CD8-positive, alpha-beta T cell (primary cell): ENCODE measurements at places on chromosomes 5 and 9.

GRCh38 chr5:102772273-102772672 is 17.2 kb downstream of the PAM start:
- no peak for DNase-seq

GRCh38 chr5:26434688-26435087 is 603.7 kb downstream of the CDH9 start:
- DNase-seq = no peak

DNA sequence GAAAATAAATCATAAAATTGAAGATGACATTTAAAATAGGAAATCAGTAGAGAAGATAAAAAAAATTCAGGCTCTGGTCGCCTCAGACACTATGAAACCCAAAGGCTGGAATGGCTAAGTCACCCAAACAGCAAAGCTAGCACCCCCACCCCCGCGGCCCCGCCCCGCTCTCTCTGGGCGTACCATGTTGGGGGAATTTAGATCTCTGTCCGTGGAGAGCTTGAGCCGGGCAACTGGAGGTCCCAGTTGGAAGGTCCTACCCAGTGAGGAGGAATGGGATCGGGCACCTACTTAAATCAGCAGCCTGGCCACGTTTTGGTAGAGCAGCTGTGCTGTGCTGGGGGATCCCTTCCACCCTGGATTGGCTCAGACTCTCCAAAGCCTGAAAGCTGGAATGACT is 150.6 kb upstream of the ANKRD55 start:
- no peak for DNase-seq

DNA sequence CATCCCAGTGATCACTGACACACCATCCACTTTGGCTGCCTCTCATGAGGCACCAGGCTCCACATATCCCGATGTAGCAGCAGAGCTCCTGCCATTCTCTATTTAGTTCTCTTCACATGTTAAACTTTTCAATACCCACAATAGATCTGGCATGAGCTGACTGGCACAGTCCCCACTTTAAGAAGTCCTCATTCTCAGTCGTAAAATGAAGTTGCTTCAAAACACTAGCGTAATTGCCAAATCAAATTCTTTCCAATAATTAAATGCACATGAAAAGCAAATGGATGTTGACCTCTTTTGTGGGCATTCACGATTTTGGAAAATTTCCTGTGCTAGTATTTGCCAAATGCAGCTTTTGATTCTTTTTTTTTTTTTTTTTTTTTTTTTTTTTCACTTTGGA is 32.4 kb downstream of the HAPLN1 start:
- DNase-seq = no peak

DNA sequence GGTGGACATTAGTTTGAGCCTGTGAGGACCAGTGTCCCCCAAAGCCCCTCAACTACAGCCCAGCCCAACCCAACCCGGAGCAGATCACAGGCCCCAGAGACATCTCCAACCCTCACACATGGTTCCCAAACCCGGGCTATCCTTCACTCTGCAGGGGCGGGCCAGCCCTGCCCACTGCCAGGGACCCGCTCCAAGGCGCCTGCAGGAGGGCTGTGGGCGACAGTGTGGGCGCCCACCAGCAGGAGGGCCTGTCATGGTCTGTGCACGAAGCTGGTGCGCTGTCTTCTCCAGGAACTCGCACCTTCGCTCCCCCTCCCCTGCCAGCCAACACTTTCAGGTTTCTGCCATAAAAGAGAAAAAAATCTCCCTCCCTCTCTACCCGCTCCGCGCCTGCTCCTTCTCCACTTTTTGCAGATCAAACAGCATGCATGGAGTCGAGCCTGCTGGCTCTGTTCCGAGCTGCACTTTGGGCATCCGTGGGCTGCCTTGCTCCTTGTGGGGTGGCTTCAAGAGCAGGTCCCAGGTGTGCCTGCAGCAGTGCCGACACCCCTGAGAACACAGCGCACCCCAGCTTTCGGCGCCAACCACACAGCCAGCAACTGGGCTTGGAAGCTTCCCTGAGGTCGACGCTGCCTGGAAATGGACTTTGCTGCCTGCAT is 133.7 kb upstream of the PPP1R26 start:
- no peak for DNase-seq

DNA sequence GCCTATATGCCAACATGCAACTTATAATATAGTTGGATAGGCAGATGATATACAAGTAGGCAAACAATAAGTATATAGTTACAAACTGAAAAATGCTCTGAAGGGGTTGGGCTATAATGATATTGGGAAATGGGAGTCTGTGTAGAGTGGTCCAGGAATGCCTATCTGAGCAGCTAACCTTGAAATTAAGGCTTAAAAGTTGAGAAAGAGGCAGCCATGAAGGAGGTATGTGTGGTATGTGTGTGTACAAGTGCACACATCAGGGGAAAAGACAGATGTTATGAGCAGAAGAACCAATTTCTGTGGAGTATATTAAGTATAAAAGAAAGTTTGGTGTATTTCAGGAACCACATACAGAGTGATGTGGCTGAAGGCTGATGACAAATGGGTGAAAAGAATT is 154.9 kb upstream of the PAPPA start:
- DNase-seq = no peak

DNA sequence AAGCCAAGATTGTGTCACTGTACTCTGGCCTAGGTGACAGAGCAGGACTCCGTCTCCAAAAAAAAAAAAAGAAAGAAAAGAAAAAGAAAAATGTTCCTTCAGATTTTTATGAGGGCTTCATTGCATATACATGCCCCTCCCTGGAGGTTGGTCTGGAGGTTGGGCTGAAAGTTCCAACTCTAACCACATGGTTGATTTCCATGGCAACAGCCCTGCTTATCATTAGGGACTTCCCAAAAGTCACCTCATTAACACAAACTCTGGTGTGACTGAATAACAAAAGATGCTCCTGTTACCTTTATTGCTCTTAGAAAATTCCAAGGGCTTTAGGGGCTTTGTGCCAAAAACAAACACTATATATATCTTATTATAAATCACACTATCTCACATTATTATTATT is 113.8 kb downstream of the TMC1 start:
- no peak for DNase-seq

GRCh38 chr9:97924386-97924785 is 2.1 kb upstream of the TRMO start:
- no peak for DNase-seq

- no peak for DNase-seq
These were observed 19.2 kb downstream of the CAPSL start for GRCh38 chr5:35919191-35919590.

GRCh38 chr5:132262882-132263547 is 5.5 kb downstream of the PDLIM4 start:
- no peak for DNase-seq

- DNase-seq = no peak
These were observed 503.9 kb downstream of the RASEF start for GRCh38 chr9:82558855-82559630.

DNA sequence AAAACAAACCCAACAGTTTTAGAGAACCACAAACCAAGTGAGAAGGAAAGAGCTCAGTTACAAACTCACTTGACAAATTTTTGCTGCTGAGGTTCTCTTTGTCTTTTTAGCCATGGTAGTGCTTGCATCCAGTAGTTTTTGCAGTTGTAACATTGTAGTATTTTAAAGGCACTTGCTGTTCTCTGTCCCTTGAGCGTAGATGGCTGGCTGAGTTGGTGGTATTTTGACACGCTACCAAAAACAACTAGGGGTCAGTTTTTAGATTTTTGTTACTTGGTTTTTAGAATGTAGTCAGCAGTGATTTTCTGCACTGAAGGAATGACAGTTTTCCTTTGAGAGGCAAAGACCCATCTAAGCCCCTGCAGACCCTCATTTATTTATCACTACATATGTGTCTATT is 58.0 kb downstream of the TLE4 start:
- DNase-seq = no peak

DNA sequence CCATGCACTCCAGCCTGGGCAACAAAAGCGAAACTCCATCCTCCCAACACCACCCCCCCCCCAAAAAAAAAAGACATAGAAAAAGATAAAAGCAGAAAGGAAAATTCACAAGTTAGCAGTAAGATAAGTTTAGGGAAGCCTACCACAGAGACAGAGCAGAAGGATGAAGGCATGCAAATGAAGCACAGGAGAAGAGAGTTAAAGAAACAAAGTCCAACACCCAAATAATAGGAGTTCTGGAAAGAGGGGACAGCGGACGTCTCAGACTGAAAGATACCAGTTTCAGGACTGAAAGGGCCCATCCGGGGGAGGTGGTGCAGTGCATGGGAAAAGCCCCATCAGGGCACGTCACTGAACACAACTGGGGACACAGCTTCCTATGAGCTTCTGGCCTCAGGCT is 54.3 kb downstream of the OTULIN start:
- no peak for DNase-seq

DNA sequence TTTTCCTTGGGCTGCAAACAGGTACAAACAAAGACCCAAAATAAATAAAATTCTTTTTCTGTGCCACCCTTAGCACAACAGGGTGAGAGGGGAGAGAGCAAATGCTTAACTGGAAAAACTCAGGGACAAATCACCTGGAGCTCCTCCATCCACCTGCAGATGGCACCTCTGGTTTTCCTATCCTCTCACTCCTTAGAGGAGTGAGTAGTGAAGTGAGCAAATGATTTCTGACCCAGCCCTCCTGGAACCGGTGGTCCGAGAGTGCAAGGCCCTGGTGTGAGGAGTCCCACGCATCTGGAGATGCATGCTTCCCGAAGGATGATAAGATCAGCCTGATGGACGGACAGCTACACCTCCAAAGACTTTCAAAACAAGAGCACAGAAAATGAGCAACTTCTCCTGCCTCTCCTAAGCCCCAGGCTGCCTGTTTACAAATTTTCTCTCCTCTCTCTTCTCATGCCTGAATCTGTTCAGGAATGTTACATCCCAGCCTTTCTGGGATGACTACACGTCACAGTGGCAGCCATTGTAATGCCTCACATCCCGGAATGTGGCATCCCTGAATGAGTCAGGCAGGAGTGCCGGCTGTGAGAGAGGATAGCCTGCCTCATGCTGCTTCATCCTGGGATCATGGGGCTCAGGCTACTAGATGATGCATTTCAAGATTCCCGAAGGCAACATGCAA is 86.4 kb downstream of the ADRB2 start:
- no peak for DNase-seq

- DNase-seq = no peak
These were observed 173.9 kb downstream of the AOPEP start for GRCh38 chr9:94900222-94901018.

DNA sequence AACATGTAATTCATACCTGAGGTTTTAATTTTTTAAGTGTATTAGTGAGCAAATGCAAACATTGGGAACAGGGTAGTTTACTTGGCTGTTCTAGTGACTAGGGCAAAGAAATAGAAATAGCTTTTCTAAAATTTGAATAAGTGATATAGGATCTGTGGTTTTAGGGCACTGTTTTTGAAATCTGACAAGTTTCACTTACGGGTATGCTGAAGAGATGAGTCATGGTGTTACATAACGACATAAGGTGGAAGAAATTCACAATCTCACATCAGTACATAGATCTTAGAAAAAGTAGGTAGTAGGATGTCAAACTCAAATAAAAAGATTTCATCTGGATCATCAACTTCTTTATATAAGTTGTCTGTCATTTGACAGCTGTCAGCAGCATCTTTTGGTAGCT is 772.3 kb downstream of the MAT2B start:
- no peak for DNase-seq

DNA sequence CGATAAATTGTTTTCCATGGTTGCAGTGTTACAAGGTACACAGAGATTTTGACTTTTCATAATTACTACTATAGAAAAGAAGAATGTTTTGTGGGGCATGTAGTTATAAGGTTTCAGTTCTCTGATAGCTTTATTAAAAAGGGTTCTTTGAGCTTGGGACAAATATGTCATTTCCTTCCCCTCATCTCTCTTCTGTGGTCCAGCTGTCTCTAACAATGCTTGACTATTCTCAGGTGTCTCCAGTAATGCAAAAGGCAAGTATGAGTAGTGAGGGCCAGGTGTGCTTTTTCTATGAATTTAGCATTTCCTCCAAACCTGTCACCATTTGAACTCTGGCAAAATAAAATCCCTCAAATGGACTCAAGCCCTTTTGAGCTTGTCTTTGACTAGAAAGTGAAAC is 84.3 kb downstream of the SLF1 start:
- DNase-seq = no peak

- no peak for DNase-seq
These were observed 59.9 kb downstream of the ZFAND5 start for GRCh38 chr9:72305102-72305546.

DNA sequence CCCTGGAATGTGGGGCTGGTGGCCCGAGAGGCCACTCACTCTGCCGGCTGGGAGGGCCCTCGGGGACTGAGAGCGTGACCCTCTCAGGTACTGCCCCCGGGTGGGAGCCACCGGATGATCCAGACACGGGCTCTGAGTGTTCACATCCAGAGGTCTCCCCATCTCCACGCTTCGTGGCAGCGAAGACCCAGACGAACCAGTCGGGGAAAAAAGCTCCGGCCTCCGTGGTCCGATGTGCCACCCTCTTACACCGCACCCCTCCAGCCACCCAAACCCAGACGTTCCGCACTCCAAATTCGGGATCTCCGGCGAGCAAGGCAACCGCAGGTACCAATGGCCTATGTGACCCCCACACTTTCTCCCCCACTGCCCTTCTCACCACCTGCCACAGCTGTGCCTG is 49.5 kb downstream of the AMBP start:
- no peak for DNase-seq

DNA sequence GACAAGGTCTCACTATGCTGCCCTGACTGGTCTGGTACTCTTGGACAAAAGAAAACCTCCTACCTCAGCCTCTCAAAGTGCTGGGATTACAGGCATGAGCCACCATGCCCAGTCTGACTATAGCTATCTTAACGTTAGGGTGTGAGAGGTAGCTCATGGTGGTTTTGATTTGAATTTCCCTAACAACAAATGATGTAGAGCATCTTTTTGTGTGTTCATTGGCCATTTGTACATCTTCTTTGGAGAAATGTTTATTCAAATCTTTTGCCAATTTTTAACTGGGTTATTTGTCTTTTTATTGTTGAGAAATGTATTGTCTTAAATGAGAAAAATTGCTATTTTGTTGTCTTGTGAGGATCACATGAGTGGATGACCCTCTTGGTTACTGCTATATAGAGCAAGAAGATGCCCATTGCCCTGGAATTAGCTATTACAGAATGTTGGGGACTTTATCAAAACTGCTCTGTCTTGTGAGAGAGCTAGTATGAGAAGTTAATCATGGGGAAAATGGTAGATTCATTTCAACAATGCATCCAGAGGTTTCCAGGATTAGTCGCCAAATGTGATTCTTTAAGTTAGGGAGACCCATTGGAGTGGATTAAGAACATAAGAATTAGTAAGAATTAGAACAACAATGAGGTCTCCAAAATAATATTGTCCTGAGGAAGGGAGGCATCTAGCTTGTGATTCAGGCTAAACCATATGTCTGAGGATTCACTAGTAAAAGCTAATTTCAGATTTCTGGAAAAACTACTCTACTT is 124.3 kb upstream of the MOCS2 start:
- DNase-seq = no peak

- no peak for DNase-seq
These were observed 4.1 kb downstream of the SLC31A2 start for GRCh38 chr9:113154946-113155345.

GRCh38 chr5:115477581-115477980 is 67.0 kb downstream of the FEM1C start:
- DNase-seq = no peak

DNA sequence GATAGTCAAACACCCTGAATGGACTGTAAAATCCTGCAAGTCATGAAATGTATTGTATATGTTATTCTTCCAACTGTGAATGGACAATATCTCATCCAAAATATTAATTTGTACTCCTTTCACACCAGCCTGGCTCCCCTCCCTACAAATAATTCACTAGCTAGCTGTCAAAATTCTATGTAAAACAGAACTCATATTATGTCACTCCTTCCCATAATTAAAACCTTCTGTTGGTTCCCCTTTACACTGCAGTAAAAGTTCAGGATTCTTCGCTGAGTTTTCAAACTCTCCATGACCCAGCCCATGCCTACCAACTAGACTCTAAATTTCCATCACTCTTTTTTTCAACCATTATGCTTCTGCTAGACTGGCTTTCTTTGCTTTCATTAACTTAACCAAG is 857.1 kb downstream of the TAF11L14 start:
- DNase-seq = no peak
